Stimulated activated CD8-positive, alpha-beta memory T cell treated with anti-CD3 and anti-CD28 coated beads, Interleukin-15, amount 100 ng/mL, for 48 hours (primary cell): ENCODE measurements at places on chromosomes 3 and 15.
A peak's percentile ranks its signal among the peaks of the same experiment; 100 is the strongest.

DNA sequence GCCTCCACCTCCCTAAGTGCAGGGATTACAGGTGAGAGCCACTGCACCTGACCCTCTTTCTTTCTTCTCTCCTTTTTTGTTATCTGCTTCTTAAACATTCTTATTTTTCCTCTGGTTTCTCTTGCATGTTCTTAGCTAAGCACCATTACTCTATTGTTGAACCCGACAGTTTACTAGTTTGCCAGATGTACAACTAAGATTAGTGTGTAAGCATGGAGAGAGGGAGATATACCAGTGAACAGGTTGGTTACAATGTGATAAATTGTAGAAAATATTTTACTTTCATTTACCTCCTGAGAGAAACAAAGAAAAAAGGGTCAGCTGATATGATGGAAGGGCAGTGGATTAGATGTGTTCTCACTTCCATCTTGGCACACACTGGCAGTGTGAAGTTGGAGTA lies 4.9 kb downstream of the HAUS2 start:
- DNase-seq = no peak

GRCh38 chr15:47349179-47349578 lies 368.1 kb upstream of the SEMA6D start:
- DNase-seq = no peak

- DNase-seq = no peak
Observed at GRCh38 chr15:90187257-90187868, 13.8 kb upstream of the SEMA4B start.

DNA sequence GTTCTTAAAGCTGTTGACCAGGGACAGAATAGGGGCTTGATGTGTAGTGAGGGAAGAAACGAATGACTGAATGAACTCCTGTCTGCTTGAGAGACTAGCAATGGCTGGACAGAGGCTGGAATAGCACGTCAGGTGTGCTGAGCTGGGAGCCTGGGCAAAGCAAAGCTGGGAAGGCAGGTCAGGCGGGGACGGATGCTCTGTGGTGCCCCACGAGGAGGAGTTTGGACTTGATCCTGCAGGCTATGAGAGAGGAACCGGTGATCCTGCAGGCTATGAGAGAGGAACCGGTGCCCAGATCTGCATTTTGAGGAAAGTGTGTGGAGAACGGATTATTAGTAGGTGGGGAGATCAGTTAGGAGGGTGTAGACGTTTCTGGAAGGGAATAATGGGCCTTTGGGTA lies 31.3 kb upstream of the PSTPIP1 start:
- no peak for DNase-seq

- peak; percentile 84 for DNase-seq
Observed at GRCh38 chr15:100596792-100597191, 5.2 kb downstream of the LINS1 start.

DNA sequence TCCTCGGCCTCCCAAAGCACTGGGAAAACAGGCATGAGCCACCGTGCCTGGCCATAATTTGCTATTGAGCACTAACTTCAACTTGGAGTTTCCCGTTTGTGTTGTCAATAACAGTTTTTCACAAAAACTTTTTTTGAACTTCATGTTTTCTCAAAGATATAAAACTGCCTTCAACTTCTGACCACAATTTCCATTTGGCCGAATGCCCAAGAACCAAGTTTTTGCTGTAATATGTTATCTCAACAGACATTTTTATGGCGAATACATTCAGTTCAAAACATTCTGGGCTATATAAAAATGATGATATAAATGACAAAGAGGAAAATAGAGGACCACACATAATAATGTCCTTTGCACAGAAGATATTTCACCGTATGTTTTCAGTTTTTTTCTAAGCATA lies 56.4 kb downstream of the NEDD4 start:
- no peak for DNase-seq

- no peak for DNase-seq
Observed at GRCh38 chr3:197181741-197182140, 116.7 kb downstream of the DLG1 start.

DNA sequence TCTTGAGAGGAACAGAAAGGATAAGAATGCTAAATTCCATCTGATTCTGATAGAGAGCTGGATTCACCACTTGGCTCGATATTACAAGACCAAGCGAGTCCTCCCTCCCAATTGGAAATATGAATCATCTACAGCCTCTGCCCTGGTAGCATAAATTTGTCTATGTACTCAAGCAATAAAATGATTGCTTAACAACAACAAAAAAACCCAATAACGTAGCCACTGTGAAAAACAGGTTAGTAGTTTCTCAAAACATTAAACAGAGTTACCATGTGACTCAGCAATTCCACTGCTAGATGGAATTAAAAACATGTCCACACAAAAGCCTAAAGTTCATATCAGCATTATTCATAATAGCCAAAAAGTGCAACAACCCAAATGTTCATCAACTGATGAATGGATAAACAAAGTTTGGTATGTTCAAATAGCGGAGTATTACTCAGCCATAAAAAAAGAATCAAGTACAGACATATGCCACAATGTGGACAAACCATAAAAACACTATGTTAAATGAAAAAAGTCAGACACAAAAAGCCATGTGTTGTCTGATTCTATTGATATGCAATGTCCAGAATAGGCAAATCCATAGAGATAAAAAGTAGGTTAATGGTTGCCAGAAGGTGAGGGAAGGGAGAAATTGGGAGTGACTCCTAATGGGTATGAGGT lies 16.8 kb downstream of the BCL2L10 start:
- no peak for DNase-seq

GRCh38 chr15:68022061-68022460 lies 32.1 kb upstream of the PIAS1 start:
- no peak for DNase-seq

DNA sequence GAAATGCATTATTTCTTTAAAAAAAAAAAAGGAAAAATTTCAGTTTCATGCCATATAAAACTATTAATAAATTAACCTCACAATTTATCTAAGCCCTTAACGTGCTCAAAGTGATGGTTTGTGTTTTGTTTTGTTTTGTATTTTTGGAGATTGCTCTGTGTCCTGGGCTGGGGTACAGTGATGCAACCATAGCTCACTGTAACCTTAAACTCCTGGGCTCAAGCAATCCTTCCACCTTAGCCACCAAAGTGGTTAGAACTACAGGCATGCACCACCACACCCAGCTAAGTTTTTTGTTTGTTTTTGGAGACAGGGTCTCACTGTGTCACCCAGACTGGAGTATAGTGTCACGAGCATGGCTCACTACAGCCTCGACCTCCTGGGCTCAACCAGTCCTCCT lies 180.7 kb downstream of the UBE2E2 start:
- no peak for DNase-seq

GRCh38 chr3:20462723-20463122 lies 276.7 kb upstream of the SGO1 start:
- no peak for DNase-seq

DNA sequence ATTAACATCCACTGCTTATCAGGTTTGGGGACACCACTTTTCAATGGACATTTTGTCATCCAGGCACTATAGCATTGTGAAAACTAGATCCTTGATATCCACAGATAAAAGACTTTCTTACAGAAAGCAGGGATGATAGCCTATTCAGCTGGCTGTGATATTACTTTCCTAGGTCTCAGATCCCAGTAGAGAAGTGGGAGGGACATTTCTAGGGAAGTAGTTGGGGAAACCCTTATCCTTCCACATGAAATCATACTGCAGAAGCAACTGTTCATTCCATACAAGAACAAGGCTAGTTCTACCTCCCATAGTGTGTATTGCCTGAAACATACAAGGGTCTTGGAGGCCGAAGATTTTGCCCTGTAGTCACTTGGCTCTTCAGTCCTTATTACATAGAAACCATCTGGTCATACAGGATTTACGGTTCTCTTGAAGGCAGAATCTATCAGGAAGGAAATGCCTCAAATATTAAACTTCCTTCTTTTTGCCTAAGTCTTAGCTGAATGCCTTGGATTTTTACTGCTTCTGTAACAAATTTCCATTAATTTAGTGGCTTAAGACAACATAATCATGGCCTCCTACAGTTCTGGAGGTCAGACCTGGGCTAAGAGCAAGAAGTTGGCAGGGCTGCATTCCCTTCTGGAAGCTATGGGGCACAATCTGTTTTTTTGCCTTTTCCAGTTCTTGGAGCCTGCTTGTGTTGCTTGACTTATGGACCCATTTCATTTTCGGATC lies 119.4 kb downstream of the ECT2 start:
- no peak for DNase-seq

GRCh38 chr3:55929154-55929869 lies 442.2 kb upstream of the WNT5A start:
- no peak for DNase-seq

DNA sequence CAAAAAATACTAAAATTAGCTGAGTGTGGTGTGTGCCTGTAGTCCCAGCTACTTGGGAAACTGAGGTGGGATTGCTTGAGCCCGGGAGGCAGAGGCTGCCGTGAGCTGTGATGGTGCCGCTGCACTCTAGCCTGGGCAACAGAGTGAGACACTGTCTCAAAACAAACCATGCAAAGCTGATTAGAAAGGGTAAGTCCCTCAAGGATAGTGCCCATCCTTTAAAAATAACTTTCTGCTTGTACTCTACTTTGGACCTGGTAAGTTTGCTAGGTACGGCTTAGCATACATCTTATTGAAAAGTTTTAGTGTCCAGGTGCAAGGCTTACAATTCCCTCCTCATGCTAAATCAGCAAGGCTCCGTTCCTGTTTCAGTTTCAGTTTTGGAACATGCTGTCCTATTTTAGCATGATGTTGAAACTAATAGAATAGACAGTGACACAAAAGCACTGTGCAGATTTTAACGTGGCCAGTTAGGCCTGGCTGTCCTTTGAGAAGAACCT lies 21.4 kb downstream of the FEM1B start:
- DNase-seq = no peak

GRCh38 chr3:178436773-178437172 lies 99.5 kb upstream of the KCNMB2 start:
- DNase-seq = no peak

DNA sequence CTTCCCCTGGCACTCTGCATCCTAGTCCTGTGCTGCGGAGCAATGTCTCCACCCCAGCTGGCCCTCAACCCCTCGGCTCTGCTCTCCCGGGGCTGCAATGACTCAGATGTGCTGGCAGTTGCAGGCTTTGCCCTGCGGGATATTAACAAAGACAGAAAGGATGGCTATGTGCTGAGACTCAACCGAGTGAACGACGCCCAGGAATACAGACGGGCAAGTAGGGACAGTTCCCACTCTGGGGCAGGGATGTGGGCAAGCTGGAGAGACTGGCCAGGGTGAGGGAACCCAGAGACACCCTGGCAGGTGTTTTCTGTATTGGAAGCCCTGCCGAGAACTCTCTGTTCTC lies 247 bp downstream of the FETUB start:
- no peak for DNase-seq

- DNase-seq = no peak
Observed at GRCh38 chr15:89806210-89806558, 8.5 kb downstream of the ANPEP start.

- DNase-seq = peak; percentile 41
Observed at GRCh38 chr3:194344012-194344411, 7.1 kb downstream of the CPN2 start.

DNA sequence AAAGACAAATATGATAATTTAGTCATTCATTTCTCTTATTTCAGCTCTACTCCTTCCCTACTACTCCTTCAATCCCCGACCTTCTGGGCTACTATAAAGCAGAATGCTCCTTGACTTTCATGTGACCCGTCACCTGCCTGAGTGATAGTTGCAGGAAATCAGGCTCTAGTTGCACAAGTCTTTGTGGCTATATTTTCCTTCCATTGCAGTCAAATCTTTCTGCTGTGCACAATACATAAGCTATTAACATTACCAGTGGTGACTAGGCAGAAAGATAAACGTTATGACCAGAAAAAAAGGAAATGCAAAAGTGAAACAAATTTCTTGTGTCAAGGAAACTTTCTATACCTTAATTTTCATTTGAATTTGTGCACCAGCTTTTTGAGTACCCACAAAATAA lies 2.3 kb downstream of the SUCNR1 start:
- DNase-seq = no peak

GRCh38 chr15:70605606-70606410 lies 157.6 kb downstream of the UACA start:
- no peak for DNase-seq

GRCh38 chr3:49785565-49786356 lies 581 bp downstream of the IP6K1 start:
- no peak for DNase-seq

- DNase-seq = no peak
Observed at GRCh38 chr3:66312039-66312438, 91.2 kb downstream of the SLC25A26 start.

GRCh38 chr15:47812470-47812999 lies 95.2 kb downstream of the SEMA6D start:
- DNase-seq = no peak

DNA sequence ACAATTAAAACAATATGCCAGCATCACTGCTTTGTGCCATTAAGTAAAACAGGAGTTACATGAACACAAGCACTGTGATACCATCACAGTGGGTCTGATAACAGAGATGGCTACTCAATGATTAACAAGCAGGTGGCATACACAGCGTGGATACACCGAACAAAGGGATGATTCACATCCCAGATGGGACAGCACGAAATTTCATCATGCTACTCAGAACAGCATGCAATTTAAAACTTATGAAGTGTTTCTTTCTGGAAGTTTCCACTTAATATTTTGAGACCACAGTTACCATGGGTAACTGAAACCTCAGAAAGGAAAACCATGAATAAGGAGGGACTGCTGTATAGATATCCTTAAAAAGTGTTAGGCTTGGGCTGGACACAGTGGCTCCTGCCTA lies 44.5 kb downstream of the SLC24A1 start:
- no peak for DNase-seq

DNA sequence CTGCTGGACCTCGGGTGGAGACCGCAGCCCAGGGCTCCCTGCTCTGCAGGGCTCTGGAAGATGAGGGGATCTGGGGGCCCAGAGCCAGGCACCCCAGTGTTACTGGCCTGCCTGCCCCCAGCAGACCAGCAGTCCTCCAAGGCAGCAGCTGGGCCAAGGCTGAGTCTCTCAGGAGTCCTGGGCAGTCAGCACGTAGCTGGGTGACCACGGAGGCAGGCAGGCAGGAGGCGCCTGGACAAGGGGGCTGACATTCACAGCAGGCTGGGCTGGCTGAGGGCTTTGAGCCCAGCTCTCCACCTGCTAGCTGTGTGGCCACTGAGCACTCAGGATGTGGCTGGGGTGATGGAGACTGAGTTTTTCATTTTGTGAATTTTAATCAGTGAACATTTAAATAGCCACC lies 67.9 kb downstream of the IQSEC1 start:
- DNase-seq = no peak

- no peak for DNase-seq
Observed at GRCh38 chr15:74109713-74110112, 20.7 kb upstream of the ISLR2 start.
